Astrocyte of the cerebellum (primary cell): ENCODE measurements at places on chromosomes 4 and X.

DNA sequence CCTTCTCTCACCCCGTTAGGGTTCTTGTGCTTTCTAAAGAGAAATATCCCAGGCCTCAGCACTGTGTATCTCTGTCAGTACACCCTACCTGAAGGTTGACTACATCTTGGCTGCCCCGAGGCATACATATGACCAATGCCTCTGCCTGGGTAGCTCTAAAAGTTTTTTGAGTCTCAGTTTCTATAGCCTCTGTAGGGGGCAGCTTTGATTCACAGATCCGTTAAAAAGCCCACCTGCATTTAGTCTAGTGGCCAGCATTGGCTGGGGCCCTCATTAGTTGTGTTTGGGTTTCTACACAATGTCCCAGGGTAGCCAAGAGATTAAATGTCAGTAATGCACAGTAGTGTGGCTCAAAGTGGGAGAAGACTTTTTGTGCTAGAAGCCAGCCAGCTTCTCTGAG is 151.1 kb downstream of the CFAP299 start:
- DNase-seq: no peak

DNA sequence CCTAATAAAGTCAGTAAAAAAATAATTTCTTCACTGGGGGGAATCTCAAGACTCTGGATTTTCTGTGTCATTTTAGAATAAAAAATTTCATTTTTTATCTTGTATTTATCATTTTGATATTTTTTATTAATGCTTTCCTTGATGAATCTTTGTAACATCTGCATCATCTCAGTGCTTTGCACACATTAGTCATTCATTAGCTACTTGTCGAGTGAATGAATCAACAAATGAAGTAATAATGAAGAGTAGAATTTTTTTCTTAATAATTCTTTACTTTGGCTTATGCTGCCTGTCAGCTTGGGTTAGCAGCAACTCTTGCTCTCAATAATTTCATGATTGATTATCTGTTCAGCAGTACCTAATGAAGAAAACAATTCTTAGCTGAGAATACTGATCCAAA is 530.8 kb downstream of the GRXCR1 start:
- no peak for DNase-seq

GRCh38 chr4:78532046-78532445 is 19.5 kb upstream of the ANXA3 start:
- no peak for DNase-seq

- DNase-seq: no peak
Observed at GRCh38 chr4:3047464-3048286, 26.7 kb downstream of the HTT-AS start.

DNA sequence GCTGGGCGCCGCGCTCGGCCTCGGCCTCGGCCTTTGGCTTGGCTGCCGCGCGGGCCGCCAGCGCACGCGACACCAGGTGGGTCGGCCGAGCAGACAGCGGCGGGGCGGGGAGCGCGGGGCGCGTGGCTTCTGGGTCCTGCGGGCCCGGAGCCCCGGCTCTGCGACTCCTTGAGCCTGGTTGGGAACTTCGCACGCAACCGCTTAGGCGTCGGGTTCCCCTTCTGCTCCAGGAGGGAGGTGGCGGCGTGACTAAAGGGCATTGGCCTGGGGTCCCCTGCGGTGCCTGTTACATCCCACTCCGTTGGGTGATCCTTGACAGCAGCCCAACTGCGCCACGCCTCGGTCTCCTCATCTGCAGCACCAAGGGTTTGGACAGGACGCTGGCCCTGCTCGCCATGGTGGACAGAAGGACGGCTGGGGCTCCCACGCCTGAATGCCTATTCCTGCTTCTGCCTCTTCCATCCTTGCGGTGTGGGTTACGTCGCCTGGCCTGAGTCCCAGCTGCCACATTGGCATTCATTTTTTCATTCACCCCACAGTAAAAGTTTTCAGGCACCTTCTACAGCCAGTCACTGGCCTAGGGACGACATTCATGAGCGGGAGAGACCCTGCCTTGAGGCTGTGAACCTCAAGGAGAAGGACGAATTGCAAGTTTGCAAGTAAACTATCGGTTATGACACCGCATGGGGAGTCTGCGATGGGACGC is 631 bp downstream of the EVC start:
- DNase-seq: no peak

DNA sequence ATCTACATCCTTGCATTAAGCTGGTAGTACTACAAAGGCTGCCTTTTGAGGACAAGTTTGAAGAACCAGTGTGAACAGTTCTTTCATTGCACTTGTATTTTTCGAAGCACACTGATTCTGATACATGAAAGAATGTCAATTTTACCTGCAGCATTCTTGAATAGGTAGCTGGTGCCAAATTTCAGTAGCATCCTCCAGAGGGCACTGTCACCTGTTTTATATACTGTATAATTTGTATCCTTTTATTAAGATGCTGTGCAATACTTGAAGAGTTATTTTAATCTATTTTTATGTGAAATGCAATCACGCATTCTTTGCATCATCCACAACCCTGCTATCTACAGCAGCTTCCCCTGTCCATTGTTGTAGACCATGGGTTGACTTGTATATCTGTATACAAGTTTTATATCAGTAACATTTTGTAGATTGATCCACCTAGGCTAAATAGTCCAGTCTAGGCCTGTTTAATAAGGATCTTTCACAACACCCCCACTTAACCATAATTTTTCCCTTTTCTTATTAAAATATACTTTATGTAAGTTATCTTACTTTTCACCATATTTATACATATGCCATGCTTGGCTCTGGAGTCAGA is 325.7 kb downstream of the PCDH7 start:
- DNase-seq: peak; percentile 16

DNA sequence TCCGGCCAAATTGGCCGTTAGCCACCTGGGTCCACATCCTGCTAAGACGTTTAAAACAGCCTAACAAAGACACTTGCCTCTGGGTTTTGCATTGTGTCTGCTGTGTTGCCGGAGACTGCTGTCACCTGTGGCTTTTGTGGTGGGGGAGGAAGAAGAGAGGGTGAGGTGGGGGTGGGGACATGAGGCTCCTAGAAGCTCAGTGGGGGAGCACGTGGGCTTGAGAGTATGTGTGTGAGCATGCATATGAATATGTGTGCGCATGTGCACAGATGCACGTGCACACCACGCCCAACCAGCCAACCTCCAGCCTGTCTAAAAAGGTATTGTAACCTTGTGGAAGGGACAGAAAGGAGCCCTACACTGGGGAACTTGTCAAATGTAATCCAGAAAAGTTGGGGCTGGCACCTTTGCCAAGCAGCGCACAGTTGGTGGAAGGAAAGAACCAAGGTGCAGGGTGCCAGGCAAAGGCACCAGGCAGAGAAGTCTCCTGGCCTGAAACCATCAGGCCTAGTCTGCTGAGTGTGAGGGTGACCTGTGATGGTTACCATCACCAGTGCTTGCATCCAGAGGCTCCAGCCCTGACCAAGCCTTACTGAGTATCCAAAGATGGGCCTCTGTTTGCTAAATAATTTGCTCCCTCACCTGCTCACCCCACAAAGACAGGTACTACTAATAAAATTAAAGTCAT is 10.1 kb upstream of the SASH3 start:
- peak; percentile 20 for DNase-seq

DNA sequence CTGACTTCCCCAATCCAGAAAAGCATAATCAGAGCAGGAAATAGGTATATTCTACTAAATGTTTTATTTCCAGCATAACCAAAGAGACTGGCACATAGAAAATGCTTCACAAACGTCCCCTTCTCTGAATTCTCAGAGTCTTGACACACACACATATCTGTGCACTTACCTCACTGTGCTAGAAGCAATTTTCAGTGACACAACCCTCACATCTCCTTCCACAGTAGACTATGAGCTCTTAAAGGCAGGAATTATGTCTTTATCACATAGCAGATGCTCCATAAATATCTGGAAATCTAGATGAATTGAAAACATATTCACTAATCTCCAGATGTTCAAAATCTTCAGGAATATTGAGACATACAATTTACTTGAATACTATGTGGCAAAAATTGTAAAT is 5.9 kb downstream of the SOWAHB start:
- no peak for DNase-seq

GRCh38 chr4:159269956-159270355 is 167.1 kb downstream of the RAPGEF2 start:
- no peak for DNase-seq

GRCh38 chrX:148914783-148915182 is 414.4 kb downstream of the AFF2 start:
- no peak for DNase-seq

GRCh38 chrX:19382555-19383145 is 38.9 kb downstream of the PDHA1 start:
- no peak for DNase-seq

DNA sequence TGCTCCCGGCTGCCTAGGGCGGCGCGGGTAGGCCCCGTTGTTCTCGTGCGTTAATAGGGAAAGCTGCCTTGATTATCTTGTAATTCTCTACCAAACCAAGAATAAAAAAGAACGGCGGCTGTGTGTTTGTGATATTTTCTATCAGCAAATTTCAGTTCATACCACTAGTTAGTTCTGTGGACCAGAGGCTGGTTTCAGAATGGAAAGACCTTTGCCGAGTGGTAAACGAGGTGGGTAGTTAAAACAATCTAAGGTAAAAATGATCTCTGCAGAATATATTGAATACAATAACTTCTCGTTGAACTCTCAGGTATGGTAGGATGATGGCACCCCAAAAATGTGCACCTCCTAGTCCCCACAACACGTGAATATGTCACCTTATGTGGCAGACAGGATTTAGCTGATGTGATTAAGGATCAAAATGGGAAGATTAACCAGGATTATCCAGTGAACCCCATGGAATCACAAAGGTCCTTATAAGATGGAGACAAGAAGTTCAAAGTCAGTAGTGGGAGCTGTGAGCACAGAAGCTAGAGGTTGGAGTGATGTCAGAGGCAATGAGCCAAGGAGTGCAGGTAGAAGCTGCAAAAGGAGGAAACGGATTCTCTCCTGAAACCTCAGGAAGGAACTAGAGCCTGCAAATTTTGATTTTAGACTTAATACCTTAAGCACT is 574 bp upstream of the CFAP97 start:
- DNase-seq: no peak

DNA sequence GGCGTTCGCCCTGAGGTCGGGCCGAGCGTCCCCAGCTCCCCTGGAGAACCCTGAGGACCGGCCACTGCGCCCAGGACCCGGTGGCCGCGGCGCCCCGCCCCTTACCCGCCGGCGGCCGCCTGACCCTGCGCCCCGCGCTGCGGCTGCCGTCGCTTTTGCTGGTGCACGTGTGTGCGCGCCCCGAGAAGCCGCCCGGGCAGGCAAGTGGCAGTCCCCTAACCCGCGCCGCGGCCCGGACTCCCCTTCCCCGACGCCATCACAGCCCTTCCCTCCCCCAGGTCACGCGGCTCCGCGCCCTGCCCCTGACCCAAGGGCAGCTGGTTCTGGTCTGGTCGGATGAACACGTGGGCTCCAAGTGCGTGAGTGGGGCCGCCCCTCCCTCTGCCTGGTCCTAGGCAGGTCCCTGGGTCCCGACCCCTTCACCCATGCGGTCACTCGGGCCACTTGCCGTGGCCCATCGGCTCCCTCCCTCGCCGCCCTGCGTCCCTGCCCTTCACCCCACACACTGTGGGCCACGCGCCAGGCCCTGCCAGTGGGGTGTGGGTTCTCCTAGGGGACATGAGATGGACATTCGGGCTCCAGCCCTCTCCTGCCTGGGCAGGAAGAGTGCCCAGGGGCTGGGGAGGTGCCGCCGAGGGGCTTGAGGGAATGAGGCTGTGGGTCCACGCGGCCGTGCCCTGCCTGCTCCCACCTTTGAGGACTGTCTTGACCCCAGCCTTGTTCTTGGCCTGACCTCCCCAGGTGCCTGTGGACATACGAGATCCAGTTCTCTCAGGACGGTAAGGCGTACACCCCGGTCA is 8.0 kb upstream of the FGFRL1 start:
- no peak for DNase-seq

GRCh38 chr4:7904952-7905915 is 34.4 kb downstream of the AFAP1 start:
- peak; percentile 64 for DNase-seq
